ENCODE measurements at places on chromosomes 3 and 15.

DNA sequence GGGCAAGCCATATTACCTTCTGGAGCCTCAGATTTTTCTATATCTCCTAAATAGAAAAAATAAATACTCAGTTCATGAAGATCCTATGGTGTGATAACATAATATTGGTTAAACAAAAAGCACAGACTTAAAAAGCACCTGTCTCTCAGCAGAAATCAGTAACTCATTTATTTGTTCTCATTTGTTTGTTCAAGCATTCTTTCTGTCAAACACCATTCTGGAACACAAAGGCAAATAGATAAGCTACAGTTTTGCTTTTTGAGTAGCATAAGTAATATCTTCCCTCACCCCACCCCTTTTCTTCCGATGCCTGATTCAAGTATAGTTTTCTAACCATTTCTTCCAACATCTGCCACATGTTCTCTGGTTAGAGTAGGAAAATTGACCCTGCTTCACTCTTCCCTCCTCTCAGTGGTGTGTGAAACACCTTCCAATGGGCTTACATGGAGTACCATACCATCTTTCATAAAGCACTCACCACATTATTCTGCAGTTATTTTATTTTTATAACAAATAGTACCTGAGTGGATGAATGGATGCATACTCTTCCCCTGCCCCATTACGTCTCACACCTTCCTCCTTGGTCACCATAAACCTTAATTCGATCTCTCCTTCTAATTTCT, 8.4 kb upstream of the IL1RAP start:
- no peak for DNase-seq

DNA sequence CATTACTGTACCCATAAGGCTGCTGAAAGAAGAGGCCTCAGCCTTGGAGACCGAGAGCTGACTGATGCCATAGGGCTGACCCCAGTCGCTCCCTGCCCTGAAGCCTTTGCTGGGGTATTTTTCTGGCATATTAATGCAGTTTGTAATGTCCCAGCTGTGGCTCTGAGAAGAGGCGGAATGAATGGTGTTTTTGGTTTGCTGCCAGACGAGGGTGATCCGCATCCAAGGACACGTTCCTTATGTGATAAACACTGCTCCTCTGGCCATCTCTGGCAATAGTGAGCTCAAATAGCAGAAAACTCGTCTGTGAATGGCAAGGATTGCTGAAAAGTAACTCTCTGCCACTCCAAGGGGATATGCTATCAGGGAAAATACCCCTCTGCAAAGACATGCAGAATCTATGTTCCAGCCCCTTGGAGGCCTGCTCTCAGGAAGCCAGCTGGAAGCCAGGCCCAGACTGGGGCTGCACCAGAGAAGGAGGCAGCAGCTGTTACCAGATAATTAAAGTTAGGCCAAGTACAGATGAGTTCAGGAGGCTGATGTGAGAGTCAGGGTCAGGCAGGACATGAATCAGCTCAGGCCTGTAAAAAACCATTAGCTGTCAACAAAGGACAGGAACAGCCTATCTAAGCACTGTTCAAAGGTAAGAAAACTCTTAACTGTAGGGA, 28.9 kb upstream of the KLHL6 start:
- DNase-seq = no peak

DNA sequence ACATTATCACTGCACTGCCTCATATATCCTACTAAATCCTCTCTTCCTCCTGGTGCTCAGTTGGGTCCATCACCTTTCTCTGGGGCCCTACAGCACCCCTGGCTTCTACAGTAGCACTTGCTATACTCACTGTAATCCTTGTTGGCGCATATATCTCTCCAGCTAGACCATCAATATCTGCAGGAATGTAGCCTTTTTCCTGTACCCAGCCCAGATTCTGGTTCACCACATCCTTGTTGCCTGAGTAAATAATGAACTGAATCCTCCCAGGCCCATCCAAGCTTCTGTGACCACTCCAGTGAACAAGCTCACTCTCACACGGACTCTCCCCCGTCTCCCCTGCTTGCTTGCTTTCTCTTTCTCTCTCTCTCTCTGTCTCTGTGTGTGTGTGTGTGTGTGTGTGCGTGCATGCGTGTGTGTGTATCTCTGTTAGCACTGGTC, 62.5 kb upstream of the LIPC start:
- DNase-seq = no peak

DNA sequence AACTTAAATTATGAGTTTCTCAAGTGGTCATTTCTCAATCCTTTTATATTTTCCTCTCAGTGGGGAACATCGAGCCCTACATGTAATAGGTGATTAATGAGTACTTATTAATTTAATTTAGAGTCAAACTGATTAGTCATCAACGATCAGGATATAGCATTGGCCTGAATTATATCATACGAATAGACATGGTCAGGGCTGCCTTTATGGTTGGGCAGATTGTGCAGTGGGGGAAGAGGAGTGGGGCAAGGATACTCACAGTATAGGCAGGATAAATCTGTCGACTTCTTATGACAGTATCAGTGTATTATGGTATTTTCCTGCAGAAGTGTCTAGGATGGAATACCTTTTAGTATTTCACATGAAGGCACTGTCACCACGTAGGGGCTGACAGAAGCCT, 27.0 kb downstream of the C2CD4A start:
- no peak for DNase-seq

DNA sequence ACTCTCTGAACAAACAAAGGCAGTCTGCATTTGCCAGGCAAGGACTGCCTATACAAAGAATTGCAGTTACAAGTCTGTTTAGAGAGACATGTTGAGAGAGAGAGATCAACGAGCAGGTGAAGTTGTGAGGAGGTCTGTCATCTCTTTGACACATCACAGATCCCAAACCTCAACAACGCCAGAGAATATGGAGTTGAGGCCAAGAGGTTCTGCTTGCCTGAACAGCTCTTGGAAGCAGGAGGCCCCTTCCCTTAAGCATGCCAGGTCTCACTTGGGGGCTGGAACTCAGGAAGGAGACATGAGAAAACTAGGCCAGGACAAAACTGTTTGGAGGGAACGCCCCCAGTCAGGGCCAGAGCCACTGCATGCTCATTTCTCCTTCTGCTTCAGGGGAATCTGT, 22.3 kb upstream of the MUSTN1 start:
- DNase-seq = no peak
